ENCODE measurements at places on chromosomes 16 and 17. TPM values are rescaled to one million over a fixed set of nuclear protein-coding genes. Genes with fewer than 3 reads are reported as not detected.

GRCh38 chr17:7634384-7634783 lies 4.4 kb downstream of the SHBG start:
- DNase-seq: peak; percentile 34

The HOXB5 gene
- 0.99 TPM for total RNA-seq

- DNase-seq: no peak
Measured at GRCh38 chr17:60095381-60095780, 16.7 kb upstream of the HEATR6 start.

The PABPN1L gene
- total RNA-seq: not detected

- DNase-seq: no peak
Measured at GRCh38 chr16:56238188-56238587, 46.9 kb downstream of the GNAO1 start.

Measured in body of pancreas (tissue), 4 donors.